Suprapubic skin (tissue), 4 donors: ENCODE measurements at places on chromosomes 7 and 10. TPM values are rescaled to one million over a fixed set of nuclear protein-coding genes. Genes with fewer than 3 reads are reported as not detected.

GPR37 gene
- 3.1 TPM for total RNA-seq

GRB10 gene
- total RNA-seq, result 7.8 TPM

PLXNA4 gene
- 8.2 TPM for total RNA-seq

ZNF485 gene
- total RNA-seq, result 2.1 TPM

RARRES2 gene
- total RNA-seq, result 17.5 TPM

HGF gene
- total RNA-seq, result 0.47 TPM

CALHM1 gene
- total RNA-seq, result not detected

CCNY gene
- 35.1 TPM for total RNA-seq

FGFR2 gene
- total RNA-seq, result 222 TPM

ELAPOR2 gene
- 5.3 TPM for total RNA-seq

SMIM30 gene
- total RNA-seq, result 24.3 TPM

KLF14 gene
- 0.42 TPM for total RNA-seq

UNCX gene
- total RNA-seq, result not detected

PDZD7 gene
- total RNA-seq, result 2.3 TPM

ADAMTS14 gene
- total RNA-seq, result 0.51 TPM

SFTPD gene
- 4.7 TPM for total RNA-seq

KIAA1549 gene
- total RNA-seq, result 1.4 TPM

MBLAC1 gene
- total RNA-seq, result 2.6 TPM

FAM25G gene
- 40.4 TPM for total RNA-seq

LIPJ gene
- 0.44 TPM for total RNA-seq

HABP2 gene
- not detected for total RNA-seq

GOLGA7B gene
- total RNA-seq, result 19.4 TPM

IMMP2L gene
- 10.6 TPM for total RNA-seq

GDF10 gene
- total RNA-seq, result not detected
